ENCODE measurements at places on chromosomes 16 and 17. TPM values are rescaled to one million over a fixed set of nuclear protein-coding genes. Genes with fewer than 3 reads are reported as not detected.

Gene DDX42
- 114 TPM for total RNA-seq

Gene CBX8
- total RNA-seq = 1.8 TPM

- no peaks in the 10 kb centered on the region for H3K27me3 ChIP-seq
- no peak overlapping the region for H3K27ac ChIP-seq
- H3K36me3 ChIP-seq = peaks cover 1% of the 10 kb centered on the region
- H3K4me1 ChIP-seq = peaks cover 58% of the 10 kb centered on the region
Observed at GRCh38 chr17:56912105-56912999, 1.5 kb downstream of the TRIM25 start.

DNA sequence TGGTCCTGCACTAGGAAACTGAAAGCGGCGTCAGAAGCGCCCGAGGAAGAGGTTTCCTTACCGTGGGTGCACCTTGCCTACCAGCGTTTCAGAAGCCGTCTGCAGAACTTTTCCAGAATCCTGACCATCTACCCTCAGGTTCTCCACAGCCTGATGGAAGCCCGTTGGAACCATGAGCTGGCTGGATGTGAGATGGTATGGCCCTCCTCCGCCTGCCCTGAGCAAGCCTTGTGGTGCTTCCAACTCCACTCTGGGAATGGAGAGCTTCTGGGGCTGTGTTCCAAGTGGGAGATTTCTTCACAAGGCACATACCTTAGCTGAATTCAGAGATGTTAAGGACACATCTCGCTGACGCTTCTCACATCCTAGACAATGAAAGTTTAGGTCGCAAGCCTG is 51.8 kb upstream of the ENDOV start:
- peaks cover 28% of the 10 kb centered on the region for H3K4me1 ChIP-seq
- peaks cover 34% of the 10 kb centered on the region for H3K36me3 ChIP-seq
- H3K27ac ChIP-seq = peak overlapping the region; percentile 69
- H3K4me3 ChIP-seq = no peak overlapping the region
- DNase-seq = peak; percentile 31

GRCh38 chr16:16983582-16983981 is 487.2 kb downstream of the XYLT1 start:
- H3K27ac ChIP-seq = no peak overlapping the region
- H3K27me3 ChIP-seq = no peaks in the 10 kb centered on the region
- DNase-seq = no peak
- no peaks in the 10 kb centered on the region for H3K36me3 ChIP-seq

DNA sequence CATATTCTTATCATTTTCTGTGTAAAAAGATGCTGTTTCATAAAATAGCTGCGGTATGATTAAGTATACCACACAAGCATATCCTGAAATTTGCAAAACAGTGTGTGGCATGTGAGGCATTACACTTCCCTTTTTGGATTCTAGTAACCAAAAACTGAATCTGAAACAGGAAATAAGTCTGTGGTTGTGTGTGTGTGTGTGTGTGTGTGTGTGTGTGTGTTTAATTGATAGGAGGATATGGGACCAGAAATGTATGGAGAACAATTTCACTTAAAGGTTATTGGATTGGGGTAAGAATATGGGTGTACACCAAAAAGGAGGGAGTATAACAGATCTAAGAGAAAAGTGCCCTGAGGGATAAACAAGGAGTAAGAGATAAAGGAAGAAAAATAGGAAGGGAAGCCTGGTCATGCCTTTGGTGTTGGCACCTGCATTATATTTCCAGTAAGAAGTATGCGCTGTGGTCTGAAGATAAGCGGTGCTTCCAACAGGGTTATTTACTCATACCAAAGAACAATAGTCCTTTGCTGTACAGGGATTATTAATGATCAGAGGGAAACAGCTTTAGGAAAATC is 4.0 kb downstream of the LYRM1 start:
- no peaks in the 10 kb centered on the region for H3K36me3 ChIP-seq
- no peak overlapping the region for H3K4me3 ChIP-seq
- H3K27ac ChIP-seq = peak overlapping the region; percentile 70
- H3K4me1 ChIP-seq = peaks cover 64% of the 10 kb centered on the region
- DNase-seq = no peak

DNA sequence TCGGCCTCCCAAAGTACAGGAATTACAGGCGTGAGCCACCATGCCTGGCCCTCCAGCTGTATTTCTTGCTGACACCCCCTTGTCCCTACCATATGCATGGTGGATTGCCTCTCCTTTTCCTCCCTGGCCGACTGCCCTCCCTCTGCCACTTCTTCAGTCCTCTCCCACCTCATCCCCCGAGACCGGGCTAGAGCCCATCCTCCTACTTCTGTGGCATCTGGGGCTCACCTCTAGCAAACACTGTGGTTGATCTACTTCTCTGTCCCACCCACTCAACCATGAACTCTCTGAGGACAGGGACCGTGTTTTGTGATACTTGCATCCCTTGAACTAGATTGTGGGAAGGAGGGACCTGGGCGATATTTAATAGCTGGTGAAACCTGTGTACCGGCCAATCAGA is 7.5 kb upstream of the AXIN2 start:
- no peak for DNase-seq
- no peaks in the 10 kb centered on the region for H3K36me3 ChIP-seq
- no peak overlapping the region for H3K4me3 ChIP-seq
- H3K27ac ChIP-seq = no peak overlapping the region

DNA sequence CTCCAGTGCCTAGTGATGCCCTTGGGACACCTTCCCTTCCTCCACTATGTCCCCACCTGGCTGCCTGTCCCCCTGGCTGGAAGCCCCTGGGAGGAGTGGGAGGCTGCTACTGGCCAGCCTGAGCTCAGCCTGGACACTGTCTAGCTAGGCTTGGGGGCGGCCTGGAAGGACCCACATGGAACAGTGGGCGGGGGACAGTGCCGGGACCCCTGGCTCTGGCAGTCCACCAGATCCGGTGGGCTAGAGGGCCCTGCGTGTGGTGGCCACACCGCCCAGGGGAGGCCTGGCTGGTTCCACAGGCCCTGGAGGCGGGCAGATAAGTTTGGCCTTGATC is 388.0 kb upstream of the TNRC6C start:
- H3K4me1 ChIP-seq = no peaks in the 10 kb centered on the region
- H3K27me3 ChIP-seq = no peaks in the 10 kb centered on the region
- H3K36me3 ChIP-seq = no peaks in the 10 kb centered on the region

- DNase-seq = no peak
- H3K4me1 ChIP-seq = no peaks in the 10 kb centered on the region
- H3K27me3 ChIP-seq = no peaks in the 10 kb centered on the region
- no peaks in the 10 kb centered on the region for H3K36me3 ChIP-seq
- no peak overlapping the region for H3K27ac ChIP-seq
- H3K4me3 ChIP-seq = no peak overlapping the region
Observed at GRCh38 chr17:82006468-82007227, 16.0 kb downstream of the CENPX start.

GRCh38 chr17:18947866-18948265 is 4.1 kb upstream of the SLC5A10 start:
- no peak for DNase-seq
- H3K4me3 ChIP-seq = no peak overlapping the region
- H3K36me3 ChIP-seq = no peaks in the 10 kb centered on the region
